Glomerular endothelial cell (primary cell): ENCODE measurements at places on chromosomes 5 and 9.

DNA sequence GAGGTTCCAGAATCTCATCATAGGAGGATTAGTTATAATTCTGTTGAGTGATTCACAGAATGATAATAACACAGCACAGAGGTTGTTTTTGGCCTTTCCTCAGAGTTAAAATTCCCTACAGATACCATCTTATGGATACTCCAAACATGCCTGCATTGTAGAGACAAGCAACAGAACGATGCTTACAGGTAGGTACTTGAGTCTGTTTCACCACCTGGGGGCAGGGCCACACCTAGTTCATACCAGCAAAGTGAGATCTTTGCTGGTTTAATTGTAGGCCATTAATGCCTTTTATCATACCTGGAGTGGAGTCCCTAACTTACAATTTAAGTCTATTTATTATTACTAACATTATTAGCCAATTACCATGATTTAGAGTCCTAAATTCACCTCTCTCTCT lies 416.5 kb upstream of the TLE4 start:
- no peak for DNase-seq

DNA sequence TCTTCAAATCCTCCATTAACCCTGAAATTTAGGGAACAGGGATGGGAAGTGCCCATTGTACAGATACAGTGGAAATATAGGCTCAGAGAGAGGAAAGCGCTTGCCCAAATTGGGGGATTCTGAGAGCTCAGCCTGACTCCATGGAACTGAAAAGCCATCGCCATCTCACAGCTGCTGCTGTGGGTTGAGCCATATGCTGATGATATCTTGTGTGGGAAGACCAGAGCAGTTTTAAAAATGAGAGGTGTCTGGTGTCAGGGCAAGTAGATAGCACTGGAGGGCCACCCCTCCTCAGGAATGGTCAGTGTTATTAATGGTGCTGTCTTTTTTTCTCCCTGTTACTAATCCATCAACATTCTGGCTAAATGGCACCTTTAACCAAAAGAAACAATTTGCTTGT lies 50.9 kb upstream of the C5orf58 start:
- DNase-seq = no peak

GRCh38 chr9:116715751-116716150 lies 28.6 kb downstream of the TRIM32 start:
- no peak for DNase-seq

DNA sequence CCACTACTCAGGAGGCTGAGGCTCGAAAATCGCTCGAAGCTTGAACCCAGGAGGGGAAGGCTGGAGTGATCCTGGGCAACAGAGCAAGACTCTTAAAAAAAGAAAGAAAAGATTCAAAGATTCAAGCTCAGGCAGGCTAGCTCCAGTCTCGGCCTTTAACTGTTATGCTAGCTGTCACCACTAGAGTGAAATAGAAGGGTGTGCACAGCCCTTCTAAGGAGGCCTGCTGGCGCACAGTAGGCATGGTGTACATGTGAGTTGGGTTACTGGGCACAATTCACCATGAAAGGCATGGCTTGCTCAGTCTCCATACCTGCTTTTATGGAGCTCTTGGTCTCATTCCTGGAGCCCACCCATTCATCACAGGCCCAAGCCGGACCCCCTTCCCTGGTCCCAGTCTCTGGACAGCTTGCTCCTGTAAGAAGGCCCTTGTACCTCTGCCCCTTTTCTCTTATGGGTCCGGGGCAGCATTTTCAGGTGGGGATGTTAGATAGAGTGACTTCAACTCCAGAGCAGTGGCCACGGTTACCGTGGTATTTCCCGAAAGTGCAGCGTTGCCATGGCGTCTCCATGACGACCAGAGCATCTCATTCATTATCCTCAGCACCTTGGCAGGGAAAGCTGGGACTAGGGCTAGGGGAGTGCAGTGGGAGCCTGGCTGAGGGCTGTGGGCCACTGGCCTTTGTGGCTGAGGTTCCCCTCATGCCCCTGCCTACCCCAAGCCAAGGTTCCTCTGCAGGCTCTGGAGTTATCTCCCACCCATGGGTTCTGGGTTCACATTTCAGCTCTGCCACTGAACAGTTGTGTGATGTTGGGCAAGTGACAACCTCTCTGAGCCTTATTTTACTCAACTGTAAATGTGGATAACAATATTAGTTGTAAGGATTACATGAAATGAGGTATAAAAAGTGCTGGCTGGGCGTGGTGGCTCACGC lies 5.7 kb downstream of the NDST1 start:
- DNase-seq = no peak

- no peak for DNase-seq
Observed at GRCh38 chr9:116234081-116234480, 80.5 kb downstream of the PAPPA start.

DNA sequence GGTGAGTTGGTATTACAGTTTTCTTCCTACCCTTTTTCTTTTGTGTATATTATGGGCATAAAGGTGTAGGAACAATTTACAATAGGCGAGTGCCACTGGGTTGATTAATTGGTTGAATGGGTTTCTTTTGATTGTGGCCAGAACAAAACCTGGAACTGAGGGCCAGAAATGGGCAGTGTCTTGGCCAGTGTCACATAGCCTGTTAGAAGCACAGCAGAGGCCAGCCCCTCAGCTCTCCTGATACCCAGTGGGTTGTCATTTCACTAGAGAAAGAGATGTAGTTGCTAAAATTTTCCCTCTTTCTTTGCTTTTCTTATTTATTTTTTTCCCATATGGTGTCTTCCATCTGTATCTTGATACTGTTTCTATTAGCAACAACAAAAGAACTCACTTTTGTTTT lies 38.8 kb upstream of the SEMA6A start:
- DNase-seq = no peak
